Activated naive CD8-positive, alpha-beta T cell treated with anti-CD3 and anti-CD28 coated beads, Interleukin-2, amount 50 U/mL, for 16 hours (primary cell): ENCODE measurements at places on chromosomes 2 and 18.

- DNase-seq, result no peak
These were observed 2.1 kb downstream of the GULP1 start for GRCh38 chr2:188293601-188294351.

DNA sequence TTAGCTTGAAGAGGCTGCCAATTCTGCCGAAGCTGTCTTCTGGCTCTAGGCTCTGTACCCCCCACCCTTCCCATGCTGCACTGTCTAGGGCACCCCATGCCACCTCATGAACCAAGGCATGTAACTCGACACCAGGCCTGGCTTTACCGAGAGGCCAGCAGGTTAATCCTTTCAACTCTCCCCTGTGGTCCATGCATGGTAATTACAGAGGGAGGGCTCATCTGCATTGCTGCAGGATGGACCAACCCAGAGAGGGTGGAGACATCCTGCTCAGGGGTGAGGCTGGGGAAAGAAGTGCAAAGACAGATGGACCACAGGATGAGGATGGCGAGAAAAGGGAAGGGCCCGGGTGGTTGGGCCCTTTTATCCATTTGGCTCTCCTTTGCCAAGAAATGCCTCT lies 65.8 kb downstream of the KCTD1 start:
- DNase-seq, result no peak

GRCh38 chr2:62437785-62438184 lies 68.2 kb downstream of the TMEM17 start:
- DNase-seq, result no peak

GRCh38 chr2:168119515-168120141 lies 127.8 kb downstream of the STK39 start:
- no peak for DNase-seq

- no peak for DNase-seq
These were observed 65.9 kb upstream of the TNP1 start for GRCh38 chr2:216925636-216926366.

GRCh38 chr18:57527556-57528229 lies 58.8 kb downstream of the FECH start:
- no peak for DNase-seq

DNA sequence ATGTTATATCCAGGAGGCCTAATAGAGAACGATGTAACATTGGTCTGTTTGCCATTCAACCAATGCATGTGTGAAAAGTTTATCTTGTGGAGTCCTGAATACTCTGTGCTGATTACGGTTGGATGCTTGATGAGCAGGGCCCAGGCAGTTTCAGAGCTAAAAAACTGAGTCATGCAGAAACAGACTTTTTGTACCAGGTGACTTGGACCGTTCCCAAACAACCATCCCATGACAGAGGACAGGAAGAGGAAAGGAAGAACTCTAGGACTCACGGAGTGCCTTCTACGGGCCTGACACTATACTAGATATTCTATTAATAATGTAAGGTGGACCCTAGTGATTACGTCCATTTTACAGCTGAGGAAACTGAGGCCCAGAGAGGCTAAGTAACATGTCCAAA lies 142.1 kb downstream of the ARHGAP28 start:
- no peak for DNase-seq

DNA sequence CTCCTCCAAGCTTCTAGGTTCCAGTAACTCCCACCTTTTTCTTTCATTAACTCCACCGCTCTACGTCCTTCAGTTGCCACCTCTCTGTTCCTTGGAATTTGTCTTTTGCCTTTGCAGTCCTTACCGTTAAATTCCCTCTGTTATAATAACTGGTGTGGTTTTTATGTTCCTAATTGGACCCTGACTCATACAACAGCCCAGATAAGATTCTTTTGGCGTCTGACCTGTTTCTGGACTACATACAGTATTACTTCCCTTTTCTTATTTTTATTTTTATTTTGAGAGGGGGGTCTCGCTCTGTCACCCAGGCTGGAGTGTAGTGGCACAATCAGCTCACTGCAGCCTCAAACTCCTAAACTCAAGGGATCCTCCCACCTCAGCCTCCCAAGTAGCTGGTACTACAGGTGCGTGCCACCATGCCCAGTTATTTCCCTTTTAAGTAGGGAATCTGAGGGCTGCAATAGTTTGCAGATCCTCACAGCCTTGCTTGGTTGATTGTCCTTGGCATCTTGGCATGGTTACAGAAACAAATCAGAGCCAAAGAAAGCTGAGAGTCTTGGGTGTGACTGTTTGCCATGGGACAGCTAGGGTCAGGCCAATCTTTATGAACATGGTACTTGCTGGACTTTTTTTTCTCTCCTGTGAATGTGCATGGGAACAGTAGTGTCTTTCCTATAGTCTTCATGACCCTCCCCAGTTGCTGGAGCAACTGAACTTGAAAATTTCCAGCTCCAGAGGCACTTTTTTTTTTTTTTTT lies 22.0 kb downstream of the TCF23 start:
- no peak for DNase-seq

DNA sequence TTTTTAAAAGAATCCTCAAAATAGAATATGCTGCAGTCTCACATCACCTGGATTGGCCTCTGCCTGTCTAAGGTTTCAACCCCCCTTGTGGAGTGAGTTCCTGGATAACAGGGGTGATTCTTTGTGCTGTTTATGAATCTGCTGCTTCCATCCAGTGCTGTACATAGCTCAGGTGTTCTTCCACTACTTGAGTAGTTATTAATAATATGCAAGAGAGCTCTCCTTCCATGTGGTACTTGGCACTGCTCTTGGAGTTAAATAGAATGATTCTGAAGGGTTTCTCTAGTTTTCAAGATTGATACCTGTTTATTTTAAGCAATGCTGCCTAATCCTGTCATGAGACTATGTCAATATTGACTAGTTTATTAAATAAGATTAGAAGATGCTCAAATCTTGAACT lies 273.6 kb downstream of the RDH14 start:
- no peak for DNase-seq

DNA sequence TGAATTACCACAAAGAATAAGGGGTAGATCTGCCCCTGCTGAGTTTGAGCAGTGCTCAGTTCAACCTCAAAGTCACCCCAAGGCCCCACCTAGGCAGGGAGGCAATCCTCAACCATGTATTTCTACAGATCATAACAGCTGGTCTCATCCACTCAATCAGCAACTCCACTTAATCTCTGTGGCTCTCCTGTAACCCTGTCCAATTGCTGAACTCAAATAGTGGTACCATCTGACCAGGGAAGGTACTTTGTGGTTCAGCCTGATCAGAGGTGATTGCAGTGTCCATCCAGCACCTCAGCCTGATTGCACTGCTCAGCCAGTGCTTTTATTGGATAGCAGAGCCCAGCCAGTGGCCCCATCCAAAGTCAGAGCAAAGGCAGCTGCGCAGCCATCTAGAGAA lies 91.0 kb upstream of the SLC4A10 start:
- DNase-seq, result no peak

GRCh38 chr2:137943678-137944347 lies 20.5 kb upstream of the HNMT start:
- no peak for DNase-seq

DNA sequence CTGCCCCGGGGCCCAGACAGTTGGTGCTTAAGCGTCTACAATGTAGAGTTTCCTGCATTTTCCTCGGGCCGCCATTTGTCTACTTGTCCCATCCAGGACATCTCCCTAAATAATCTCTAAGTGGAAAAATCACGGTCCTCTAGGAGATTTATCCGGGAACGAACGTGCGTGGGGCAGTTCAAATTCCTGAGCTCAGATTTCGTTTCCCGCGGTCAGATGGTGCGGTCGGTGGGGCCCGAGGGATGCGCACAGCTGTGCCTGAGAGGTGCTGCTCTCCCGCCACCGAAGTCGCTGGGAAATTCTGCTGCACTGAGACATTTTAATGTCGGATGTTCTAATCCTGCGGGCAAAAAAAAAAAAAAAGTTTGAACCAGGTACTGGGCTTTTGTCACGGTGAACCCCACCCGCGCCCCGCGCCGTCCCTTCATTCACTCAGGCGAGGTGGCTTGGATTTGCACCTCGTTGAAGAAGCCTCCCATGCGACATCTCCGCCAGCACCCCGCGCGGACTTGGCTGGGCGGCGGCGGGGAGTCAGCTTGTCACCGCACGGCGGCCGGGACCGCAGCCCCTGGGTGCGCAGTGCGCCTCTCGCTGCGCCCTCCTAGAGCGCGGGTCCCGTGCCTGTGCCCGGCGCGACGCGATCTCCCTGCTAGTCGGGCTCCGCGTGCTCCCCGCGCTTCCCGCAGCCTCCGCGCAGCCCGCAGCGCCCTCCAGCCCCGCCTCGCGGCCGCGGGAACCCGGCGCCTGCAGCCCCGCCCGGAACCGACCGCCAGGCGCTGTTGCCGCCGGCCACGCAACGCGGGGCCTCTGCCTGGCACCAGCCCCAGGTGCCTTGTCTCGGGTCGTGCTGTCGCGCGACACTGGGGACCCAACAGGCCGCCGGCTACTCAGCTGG lies 191.9 kb upstream of the TCF4 start:
- DNase-seq, result no peak

DNA sequence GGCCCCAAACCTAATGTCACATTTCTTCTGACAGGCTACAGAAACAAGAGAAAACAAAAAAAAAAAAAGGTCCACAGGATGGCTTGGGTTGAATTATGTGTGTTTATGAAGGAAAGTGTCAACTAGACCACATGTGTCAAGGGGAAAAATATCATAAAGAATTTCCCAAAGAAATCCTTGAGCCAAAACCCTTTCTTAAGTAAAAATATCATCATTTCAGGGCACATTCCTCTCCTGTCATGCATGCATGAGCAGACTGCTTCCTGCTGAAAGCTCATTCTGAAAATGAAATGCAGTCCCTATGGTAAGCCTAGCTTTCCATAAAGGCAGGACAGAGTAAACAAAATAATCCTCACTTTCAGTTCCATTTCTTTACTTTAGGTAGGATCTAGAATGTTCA lies 85.7 kb upstream of the RBBP8 start:
- DNase-seq, result no peak

DNA sequence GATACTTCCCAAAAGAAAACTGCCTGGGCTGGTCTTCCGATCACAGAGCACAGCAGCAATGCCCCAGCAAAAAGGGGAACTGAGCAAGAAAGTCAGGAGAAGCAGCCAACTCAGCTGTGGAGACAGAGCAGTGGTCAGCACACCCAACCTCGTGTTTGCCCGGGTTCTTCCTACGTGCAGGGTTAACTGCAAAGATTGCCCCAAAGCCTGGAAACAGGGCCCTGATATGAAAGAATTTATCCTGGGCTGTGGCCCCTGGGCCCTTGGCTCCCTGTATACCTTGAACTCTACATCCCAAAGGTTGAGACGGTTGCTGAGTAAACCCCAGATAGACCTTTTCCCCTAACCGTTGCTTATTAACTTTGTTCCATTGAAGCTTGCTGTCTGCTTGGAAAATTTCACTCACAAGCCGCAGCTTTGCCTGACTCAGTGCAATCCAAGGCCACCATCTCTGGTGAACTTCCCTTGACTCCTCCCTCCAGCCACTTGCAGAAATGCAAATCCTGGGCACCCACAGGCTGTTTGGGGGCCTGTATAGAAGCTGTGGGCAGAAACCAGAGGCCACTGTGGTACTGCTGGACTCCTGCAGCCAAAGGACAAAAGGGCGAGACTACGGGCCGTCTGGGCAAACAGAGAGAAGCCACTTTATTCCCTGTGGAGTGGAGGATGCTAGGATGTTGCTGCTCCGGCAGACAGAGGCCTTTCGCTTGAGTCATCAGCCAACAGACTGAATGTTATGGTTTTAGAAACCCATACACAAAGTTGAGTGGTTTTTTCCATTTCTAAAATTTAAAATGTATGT lies 18.2 kb downstream of the NRP2 start:
- DNase-seq, result no peak

DNA sequence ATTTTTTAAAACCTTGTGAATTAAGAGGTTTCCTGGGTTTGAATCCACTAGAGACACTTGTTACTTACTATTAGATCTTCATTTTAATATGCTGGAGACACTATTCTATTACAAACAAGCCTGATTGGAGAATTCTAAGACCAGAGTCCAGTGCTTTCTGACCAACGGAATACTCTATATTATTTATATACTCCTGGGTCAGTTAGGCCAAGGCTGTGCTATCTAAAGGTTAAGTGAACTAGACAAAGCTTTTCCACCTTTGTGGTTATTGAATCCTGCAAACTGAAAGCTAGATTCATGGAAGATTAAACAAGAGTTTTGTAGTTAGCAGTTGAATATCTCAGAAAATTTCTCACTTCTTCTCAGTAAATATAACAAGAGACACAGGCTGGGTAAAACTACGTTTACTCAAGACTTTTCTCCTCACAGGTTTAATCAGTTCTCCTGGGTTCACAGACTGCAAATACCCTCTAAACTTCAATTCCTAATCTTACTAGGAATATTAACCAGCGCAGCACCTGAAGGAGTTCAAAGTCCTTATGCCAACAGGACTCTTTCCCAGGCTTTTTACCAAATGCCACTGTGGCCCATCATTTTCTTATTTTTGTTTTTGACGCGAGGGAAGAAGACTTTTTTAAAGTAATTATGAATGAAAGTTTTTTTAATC lies 66.4 kb downstream of the COL4A4 start:
- DNase-seq, result no peak

DNA sequence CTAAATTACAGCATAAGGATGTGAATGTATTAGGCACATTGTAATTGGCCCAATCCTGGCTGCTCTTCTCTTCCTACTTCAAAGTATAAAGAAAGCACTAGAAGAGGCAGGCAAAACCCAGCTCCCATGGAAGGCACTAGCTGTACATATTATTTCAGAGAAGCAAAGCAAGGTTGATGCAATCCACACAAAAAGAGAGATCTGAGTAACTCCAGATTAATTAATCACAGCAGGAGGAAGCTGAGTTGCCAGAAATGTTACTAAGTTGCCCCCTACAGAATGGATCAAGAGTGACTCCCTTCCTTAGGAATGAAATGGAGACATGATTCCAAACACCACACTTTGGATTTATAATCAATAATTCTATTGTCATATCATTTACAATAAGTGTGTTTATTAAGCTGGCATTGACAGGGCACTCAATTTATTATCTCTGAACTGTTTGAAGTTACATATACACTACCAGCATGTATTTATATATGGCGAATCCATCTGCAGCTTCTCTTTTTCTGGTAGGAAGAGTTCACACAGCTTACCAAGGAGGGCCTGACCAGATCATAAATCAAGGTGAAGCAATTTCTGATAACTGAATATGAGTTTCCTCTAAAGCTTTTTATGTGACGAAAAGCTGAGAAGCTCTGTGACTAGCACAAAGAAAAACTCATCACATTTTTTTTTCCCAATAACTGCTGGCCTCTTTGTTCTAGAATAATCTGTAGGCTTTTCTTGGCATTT lies 393.1 kb upstream of the LYPD1 start:
- no peak for DNase-seq

- no peak for DNase-seq
These were observed 13.5 kb downstream of the ZFP36L2 start for GRCh38 chr2:43212931-43213330.

- DNase-seq, result no peak
These were observed 127.5 kb upstream of the SLC1A4 start for GRCh38 chr2:64861452-64862397.

DNA sequence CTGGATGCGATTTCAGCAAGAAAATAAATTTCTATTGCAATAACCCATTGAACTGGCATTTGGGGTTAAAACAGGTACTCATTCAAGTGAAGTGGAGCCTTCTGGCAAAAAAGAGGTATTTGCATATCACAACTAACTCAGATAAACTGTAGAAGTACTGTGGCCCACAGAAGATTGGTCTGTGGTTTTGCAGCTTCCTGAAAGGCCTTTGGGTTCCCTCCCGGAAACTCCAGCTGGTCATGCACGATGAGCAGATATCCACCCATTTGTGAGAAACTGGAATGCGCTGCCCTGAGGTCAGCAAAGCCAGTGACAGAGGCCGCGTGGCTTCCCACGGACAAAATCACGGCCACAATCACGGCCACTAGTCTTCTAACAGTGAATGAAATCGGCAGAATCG lies 106.3 kb downstream of the EPHA4 start:
- no peak for DNase-seq
